Activated T-helper 1 cell treated with Interleukin-2 at 50 U/mL for 16 hours (primary cell): ENCODE measurements at places on chromosomes 7 and 10.

GRCh38 chr10:76882796-76883195 is 754.8 kb downstream of the KCNMA1 start:
- DNase-seq = no peak

DNA sequence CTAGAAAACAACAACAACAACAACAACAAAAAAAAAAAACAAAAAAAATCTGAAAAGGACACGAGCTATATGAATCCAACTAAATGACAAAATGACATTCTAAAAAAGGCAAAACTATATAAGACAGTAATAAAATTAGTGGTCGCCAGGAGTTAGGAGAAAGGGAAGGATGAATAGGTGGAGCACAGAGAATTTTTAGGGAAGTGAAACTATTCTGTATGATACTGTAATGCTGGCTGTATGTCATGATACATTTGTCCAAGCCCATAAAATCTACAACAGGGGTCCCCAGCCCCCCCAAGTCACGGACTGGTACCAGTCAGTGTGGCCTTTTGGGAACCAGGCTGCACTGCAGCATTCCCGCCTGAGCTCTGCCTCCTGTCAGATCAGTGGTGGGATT is 2.8 kb upstream of the PUS7 start:
- no peak for DNase-seq

- DNase-seq = no peak
These were observed 42.8 kb upstream of the PRKCQ start for GRCh38 chr10:6622921-6623320.

GRCh38 chr10:81130014-81130413 is 592.3 kb downstream of the SH2D4B start:
- no peak for DNase-seq

- DNase-seq = no peak
These were observed 108.0 kb downstream of the MKI67 start for GRCh38 chr10:128018236-128018635.

DNA sequence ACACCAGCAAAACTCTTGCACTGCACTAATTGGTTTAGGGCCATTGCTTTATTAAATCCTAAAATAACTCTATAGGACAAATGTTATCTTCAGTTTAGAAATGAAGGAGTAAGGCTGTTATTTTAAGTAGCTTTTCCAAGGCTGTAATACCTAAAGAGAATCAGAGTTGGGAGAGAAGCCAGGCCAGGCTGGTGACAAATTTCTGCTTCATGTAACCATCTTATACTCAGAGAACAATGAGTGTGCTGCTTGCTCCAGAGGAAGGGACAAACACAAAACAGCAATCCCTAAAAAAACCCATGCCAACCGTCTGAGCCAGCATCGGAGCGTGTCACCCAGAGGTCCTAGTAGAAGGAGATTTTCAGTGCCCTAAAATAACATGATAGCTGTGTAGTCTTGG is 49.7 kb upstream of the TARP start:
- DNase-seq = no peak

GRCh38 chr7:71857338-71857737 is 554.8 kb downstream of the CALN1 start:
- no peak for DNase-seq

DNA sequence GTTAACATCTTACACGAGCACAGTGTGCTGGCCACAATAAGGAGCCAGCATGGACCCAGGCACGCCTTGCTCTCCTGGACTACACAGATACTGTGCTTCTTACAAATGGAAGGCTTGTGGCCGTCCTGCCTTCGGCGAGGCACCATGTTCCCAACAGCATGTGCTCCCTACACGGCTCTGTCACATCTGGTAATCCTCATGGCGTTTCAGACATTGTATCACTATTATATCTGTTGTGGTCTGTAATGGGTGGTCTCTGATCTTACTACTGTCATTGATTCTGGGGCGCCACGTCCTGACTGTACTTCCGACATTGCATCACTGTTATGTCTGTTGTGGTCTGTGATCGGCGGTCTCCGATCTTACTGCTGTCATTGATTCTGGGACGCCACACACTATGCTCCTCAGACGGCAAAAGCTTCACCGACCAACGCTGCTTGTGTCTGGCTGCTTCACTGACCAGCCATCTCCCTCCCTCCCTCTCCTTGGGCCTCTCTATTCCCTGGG is 195.4 kb downstream of the MAD1L1 start:
- DNase-seq = no peak

GRCh38 chr7:69992938-69993337 is 394.7 kb downstream of the AUTS2 start:
- DNase-seq = no peak

DNA sequence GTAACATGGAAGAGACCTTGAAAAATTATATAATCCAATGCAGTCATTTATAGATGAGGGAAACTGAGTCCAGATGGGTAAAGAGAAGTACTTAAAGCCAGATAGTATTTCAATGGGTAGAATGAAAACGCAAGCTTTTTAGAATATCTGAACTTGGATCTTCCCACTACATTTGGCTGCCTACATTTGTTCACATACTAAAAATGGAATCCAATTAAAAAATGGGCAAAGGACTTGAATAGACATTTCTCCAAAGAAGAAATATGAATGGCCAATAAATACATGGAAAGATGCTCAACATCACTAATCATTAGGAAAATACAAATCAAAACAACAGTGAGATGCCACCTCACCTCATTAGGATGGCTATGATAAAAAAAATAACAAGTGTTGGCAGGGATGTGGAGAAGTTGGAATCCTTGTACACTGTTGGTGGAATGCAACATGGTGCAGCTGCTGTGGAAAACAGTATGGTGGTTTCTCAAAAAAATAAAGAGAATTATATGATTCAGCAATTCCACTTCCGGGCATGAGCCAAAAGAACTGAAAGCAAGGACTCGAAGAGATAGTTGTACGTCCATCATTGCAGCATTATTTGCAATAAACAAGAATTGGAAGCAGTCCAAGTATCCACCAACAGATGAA is 188.0 kb downstream of the FRMD4A start:
- DNase-seq = no peak

GRCh38 chr10:95214793-95215192 is 20.8 kb downstream of the ACSM6 start:
- DNase-seq = no peak
